ENCODE measurements at places on chromosomes 4 and X. TPM values are rescaled to one million over a fixed set of nuclear protein-coding genes. Genes with fewer than 3 reads are reported as not detected.

The ARMCX4 gene
- 5.0 TPM for total RNA-seq

The NDNF gene
- total RNA-seq: 0.10 TPM

The RAB41 gene
- not detected for total RNA-seq

The AMBN gene
- total RNA-seq: not detected

The CT45A3 gene
- not detected for total RNA-seq

The IL9R gene
- 0.46 TPM for total RNA-seq

The F11 gene
- total RNA-seq: not detected

The CITED1 gene
- total RNA-seq: 0.36 TPM

The CLNK gene
- not detected for total RNA-seq

The NSUN7 gene
- 1.1 TPM for total RNA-seq

The CT83 gene
- not detected for total RNA-seq

The STAP1 gene
- not detected for total RNA-seq

The AFM gene
- not detected for total RNA-seq

The MAGEB10 gene
- not detected for total RNA-seq

The KCND1 gene
- 5.5 TPM for total RNA-seq

The PUDP gene
- 14.2 TPM for total RNA-seq

The PABPC1L2B gene
- total RNA-seq: not detected

The TEX11 gene
- not detected for total RNA-seq
